ENCODE measurements at places on chromosomes 6 and 20.
A peak's percentile ranks its signal among the peaks of the same experiment; 100 is the strongest.

GRCh38 chr6:127893541-127893940 is 7.3 kb downstream of the THEMIS start:
- DNase-seq: no peak

DNA sequence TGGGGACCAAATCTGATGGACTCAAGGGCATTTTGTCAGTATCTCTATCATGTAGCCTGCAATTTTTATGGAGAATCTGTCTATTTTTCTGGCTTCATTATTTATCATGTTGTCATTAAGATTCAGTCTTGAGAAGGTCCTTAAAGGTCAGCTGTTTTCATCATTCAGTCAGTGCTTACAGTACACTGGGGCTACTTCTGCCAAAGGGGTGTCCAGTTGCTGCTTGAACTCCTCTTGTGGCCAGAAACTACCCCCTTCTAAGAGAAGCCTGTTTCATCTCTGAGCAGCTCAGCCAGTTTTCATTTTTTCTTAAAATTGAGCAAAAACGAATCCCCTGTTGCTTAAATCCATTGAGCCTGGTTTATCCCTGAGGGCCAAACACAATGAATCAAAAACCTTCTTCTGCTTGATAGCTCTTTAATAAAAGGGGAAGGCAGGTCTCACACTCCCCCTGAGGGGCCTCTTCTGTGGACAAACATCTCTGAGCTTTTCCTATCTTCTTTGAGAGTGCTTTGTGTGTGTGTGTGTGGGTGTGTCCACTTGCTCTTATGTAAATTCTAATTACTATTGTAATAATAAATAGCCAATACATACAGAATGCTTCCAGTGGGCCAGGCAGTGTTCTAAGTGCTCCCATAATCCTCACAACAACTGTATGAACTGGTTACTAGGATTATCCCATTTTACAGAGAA is 172.2 kb downstream of the PLCB1 start:
- DNase-seq: no peak

DNA sequence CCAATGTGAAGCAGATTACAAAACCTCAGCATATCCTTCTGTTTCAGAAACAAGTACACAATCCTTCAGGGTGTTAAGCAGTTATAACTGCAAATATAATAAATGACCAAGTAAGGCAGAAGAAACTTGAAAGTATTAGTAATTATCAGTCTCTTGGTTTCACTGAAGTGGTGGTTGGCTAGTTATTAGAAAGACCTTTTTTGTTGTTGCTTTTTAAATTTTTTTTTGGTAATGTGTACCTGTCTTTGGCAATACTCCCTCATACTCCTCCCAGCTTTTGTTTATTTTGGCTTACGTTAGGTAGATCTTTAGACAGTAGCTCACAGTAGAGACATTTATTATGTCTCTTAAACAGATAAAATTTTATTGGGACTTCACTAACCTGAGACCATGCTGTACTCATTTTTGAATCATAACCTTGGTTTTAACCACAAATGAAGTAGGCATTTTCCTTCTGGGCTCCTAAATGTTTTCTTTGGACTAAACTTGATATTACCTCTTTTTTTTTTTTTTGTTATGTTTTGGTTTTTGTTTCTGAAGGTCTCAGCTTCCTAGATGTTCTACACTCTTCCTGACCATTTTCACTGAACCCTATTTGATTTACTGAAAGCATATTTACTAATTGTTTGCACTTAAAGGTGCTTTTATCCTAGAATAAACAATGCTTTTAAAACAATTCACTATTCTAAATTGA is 6.4 kb downstream of the CD2AP start:
- no peak for DNase-seq

- DNase-seq: no peak
Measured at GRCh38 chr20:47740862-47741184, 44.5 kb downstream of the SULF2 start.

GRCh38 chr20:63942969-63943807 is 13.0 kb downstream of the UCKL1 start:
- DNase-seq: no peak

DNA sequence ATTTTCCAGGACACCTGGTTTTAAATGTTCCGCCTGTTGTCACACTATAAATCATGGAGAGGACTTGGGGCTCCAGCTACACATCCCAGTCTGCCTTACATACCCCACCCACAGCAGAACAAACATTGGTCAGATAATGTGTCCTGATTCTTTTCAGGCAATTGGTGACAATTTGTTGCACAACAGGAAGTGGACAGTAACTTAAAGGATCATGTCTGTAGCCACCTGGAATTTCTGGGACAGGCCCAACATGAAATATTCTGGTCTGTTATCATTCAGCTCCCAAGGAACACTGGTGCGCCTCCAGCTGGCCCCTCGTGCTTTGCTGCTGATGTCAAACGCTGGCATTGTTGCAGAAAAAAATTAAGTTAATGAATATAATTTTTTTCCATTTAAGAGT is 117.2 kb downstream of the SOBP start:
- DNase-seq: no peak

GRCh38 chr6:106177786-106178185 is 91.7 kb downstream of the PRDM1 start:
- DNase-seq: no peak

DNA sequence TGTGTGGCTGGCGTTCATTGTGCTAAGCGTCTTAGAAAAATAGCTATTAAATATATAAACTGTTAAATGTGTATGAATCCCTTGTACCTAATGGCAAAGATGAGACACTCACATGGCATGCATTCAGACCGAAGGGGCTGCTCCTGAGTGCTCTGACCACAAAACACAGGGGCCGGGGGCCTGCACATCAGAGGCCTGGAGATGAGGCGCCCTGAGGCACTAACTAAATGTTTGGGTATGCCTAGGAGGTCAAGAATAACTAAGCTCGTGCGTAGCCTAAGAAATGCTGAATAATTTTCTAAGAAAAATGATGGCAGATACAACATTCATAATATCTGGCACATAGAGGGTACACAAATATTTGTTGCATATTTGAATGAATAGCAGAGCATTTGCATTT is 92.5 kb downstream of the PSMB1 start:
- DNase-seq: no peak

GRCh38 chr20:45550765-45551164 is 3.6 kb upstream of the EPPIN start:
- no peak for DNase-seq

DNA sequence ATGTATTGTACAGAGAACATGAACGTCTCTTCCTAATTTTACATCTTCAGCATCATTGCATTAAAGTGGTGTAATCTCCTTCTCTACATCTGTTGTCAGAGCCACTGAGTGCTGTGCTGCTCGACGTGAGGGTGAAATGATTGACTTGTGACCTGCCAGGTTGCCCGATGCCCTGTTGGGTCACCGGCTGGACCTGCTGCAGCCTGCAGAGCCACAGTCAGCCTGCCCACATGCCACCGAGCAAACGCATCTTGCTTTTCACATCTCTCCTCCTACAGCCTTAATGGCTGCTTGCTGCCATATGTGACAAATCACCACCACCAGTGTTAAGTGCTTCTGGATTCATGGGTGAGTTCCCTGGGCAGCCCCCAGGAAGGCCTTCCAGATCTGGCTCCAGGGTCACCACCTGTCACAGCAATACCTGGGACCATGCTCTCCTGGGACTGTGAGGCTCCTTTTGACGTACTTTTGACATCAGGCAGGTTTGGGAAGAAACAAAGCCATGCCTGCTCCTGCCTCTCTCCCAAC is 80.3 kb downstream of the ASXL1 start:
- no peak for DNase-seq

- no peak for DNase-seq
Measured at GRCh38 chr6:74914888-74915287, 291.0 kb downstream of the COL12A1 start.

DNA sequence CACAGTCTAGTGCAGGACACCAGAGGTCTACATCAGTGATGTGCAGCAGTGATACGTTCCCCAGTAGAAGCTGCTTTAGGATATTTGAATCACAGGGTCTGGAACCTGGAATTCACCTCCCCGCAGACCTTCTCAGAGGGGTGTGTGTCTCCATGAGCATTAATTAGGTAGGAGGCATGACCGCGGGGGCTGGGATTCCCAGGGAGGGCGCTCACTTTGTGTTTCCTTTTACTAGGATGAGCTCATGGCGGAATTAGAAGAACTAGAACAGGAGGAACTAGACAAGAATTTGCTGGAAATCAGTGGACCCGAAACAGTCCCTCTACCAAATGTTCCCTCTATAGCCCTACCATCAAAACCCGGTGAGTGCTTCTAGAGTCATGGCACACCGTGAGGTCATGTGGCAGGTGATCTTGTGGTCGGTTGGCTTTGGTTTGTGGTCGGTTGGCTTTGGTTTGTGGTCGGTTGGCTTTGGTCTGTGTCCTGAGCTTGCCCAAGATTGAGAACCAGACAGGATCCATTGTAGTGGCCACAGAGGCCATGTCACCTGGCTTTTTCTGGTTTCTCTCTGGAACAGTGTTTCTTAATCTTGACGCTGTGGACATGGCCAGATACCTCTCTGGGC is 40.8 kb downstream of the CHMP4B start:
- DNase-seq: no peak

- no peak for DNase-seq
Measured at GRCh38 chr20:17177341-17177740, 49.5 kb upstream of the PCSK2 start.

GRCh38 chr6:29656798-29657197 is at the start of gene MOG:
TSS of gene MOG (plus strand) at chr6:29657092. CDS start at chr6:29657210, 118 bp downstream.
- no peak for DNase-seq

GRCh38 chr20:2921506-2921905 is 48.2 kb downstream of the PTPRA start:
- DNase-seq: no peak

DNA sequence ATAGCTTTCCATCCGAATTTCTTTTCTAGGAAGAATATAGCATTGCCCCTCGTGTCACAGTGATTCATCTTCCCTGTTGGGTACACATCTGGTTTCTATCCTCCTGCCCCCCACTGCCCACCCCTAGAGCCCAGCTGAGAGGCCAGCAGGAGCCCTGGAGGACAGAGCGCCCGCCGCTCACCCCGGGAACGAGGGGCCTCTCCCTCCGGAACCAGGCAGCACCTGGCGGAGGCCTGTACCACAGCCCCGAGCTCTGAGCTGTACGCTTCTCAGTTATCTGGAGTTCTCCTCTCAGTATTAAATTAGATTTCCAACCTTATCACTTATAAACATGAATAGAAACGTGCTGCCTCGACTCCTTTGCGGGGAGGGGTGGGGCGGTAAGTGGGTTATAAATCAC is 6.0 kb downstream of the ANKRD60 start:
- DNase-seq: no peak

GRCh38 chr6:111873178-111874024 is at the start of gene FYN:
TSS of gene FYN (minus strand) at chr6:111873452. CDS start at chr6:111720051, 153,401 bp downstream.
- peak; percentile 96 for DNase-seq

- DNase-seq: peak; percentile 43
Measured at GRCh38 chr6:154257067-154257466, 99.5 kb downstream of the IPCEF1 start.

GRCh38 chr6:16343593-16343992 is 105.2 kb downstream of the GMPR start:
- no peak for DNase-seq

- DNase-seq: no peak
Measured at GRCh38 chr6:34145161-34146020, 496 bp downstream of the GRM4 start.

- DNase-seq: no peak
Measured at GRCh38 chr20:48695255-48695654, 132.5 kb downstream of the PREX1 start.

- DNase-seq: no peak
Measured at GRCh38 chr6:148776321-148777308, 29.8 kb downstream of the UST start.

- DNase-seq: no peak
Measured at GRCh38 chr6:34052071-34052825, 93.6 kb downstream of the GRM4 start.

DNA sequence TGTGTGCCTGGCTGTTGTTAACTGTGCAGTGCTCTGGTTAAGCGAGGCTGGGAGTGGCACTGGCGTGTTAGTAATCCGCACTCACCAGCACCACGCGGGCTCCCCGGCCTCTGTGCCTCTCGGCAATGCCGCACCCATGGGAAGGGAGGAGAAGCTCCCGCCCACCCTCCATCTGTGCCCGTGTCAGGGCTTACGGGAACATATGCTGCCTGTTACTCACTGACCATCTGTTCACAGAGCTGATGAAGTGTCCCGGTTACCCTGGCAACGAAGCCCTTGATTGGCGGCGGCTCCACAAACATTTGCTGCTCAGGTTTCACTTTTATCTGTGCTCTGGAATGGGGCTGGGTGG is 114.7 kb downstream of the PSMB1 start:
- no peak for DNase-seq

GRCh38 chr6:40958738-40959137 is 80.3 kb downstream of the UNC5CL start:
- no peak for DNase-seq

DNA sequence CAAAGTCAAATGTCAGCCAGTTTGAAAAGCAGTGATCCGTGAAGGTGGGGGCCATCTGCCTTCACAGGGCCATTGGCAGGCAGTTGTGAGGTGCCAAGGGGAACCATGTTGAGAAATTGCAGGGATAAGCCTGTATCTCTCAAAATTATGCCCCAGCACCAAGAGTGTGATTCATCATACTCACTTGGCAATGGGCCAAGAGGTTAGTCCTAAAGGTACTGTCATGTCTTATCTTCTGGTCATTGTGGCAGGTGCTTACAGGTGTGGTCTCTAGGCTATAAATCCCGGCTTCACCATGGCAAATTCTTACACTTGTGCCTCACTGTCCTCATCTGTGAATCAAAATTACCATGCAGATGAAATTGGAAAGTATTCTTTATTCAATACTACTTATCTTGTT is 150.7 kb upstream of the LAMP5 start:
- DNase-seq: no peak

DNA sequence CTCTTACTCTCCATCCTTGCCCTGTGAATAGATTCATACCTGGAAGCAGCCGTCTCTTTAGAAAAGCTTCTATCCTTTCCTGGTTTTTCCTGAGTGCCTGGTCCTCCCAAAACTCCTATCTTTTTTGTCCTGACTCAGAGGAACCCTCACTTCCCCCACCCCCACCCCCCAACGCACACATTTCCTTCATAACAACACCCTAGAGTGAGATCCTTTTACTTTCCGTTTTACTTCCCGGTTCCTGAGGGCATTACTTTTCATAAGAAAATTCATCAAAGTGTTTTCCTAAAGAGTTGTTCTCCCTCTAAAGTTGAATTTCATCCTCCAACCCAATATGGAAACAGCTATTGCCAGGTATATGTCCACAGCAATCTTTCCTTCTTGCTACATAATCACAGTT is 327.0 kb downstream of the NRN1 start:
- no peak for DNase-seq

- no peak for DNase-seq
Measured at GRCh38 chr6:99606656-99607415, at the start of gene PRDM13. TSS of gene PRDM13 (plus strand) at chr6:99606833. CDS start at chr6:99607035, 202 bp downstream.

Measured in GDM1 (cell line).